ENCODE measurements at places on chromosomes 2 and 18.

GRCh38 chr18:3262234-3263131, 550 bp downstream of the MYL12B start:
- DNase-seq, result peak; percentile 30

DNA sequence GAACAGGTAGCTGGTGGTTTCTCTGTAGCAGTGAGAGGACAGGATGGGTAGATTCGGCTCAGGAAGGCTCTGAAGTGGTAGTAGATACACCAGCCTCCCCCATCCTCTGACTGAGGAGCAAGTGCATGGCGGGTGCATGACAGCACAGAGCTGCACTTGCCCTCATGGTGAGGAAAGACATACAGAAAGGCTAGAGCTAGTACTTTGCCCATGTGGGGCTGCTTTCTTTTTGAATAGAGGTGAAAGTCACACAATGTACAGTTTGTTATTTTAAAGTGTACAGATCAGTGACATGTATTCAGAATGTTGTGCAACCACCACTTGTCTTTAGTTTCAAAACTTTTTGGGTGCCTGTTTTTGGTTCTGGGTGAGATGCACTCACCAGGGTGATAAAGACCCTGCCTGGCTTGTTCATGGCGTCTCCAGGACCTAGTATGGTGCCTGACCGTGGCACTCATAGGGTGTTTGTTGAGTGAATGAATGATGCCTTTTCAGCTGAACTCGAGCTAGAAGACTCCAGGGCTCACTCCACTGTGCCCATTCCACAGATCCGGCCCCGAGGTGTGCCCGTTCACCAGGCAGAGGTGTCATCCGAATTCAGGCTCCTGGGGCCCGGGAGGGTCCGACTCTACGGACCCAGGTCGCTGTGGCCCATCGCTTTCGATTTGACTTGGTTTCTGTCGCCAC, 421 bp upstream of the VAMP5 start:
- DNase-seq, result no peak

DNA sequence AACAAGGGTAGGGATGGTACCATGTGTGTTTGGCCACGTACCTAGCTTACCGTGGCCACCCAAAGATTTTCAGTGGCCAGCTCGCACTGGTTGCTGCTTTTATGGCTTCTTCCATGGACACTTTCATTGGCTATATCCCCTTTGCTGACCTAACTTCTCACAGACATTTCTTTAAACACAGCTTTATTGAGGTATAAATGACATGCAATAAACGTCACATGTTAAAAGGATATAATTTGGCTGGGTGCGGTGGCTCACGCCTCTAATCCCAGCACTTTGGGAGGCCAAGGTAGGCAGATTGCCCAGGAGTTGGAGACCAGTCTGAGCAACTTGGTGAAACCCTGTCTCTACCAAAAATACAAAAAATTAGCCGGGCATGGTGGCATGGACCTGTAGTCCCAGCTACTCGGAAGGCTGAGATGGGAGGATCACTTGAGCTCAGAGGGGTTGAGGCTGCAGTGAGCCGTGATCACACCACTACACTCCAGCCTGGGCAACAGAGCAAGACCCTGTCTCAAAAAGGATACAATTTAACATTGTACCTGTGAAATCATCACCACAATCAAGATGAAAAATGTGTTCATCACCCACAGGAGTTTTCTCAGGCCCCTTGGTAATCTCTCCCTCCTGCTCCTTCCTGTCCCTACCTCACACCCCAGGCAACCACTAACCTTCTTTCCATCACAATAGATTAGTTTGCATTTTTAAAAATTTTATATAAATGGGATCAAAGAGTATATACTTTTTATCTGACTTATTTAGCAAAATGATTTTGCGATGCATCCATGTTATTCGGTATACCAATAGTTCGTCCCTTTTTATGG, 127.8 kb upstream of the PPP1CB start:
- DNase-seq, result no peak

DNA sequence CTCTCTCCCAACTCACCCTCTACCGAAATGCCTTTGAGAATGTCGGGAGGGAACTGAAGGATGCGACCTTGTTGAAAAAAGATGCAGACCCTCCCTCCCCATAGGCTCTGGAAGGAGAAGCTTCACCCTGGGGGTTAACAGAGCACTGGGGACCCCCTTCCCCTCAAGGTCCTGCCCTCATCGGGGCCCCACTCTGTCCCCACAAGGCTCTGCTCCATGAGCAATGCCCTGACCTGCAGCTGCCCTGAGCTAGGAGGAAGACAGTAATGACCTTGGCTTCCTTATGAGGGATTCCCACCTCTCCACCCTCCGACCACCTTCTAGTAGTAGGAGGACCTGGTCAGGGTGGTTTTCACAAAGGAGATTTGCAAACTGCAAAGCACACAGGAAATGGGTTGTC, 44.4 kb upstream of the HPCAL1 start:
- no peak for DNase-seq

- no peak for DNase-seq
Measured at GRCh38 chr2:190718652-190719526, 70.0 kb downstream of the NAB1 start.

Data from T follicular helper cell (primary cell).